Testis (tissue), 5 donors: ENCODE measurements at places on chromosomes 16 and 17.
A peak's percentile ranks its signal among the peaks of the same experiment; 100 is the strongest.

- no peaks in the 10 kb centered on the region for H3K27me3 ChIP-seq
- no peak for DNase-seq
- no peaks in the 10 kb centered on the region for H3K36me3 ChIP-seq
- no peaks in the 10 kb centered on the region for H3K4me1 ChIP-seq
- no peak overlapping the region for H3K4me3 ChIP-seq
- H3K27ac ChIP-seq: no peak overlapping the region
These were observed 118.1 kb downstream of the STXBP4 start for GRCh38 chr17:55086635-55087058.

GRCh38 chr17:78529251-78529650 is 47.9 kb downstream of the DNAH17 start:
- no peak overlapping the region for H3K27ac ChIP-seq
- no peak for DNase-seq
- H3K4me1 ChIP-seq: no peaks in the 10 kb centered on the region
- H3K36me3 ChIP-seq: no peaks in the 10 kb centered on the region
- H3K27me3 ChIP-seq: no peaks in the 10 kb centered on the region

GRCh38 chr17:41049110-41049509 is 2.0 kb upstream of the KRTAP2-1 start:
- no peak overlapping the region for H3K27ac ChIP-seq
- no peaks in the 10 kb centered on the region for H3K27me3 ChIP-seq
- no peaks in the 10 kb centered on the region for H3K36me3 ChIP-seq
- no peaks in the 10 kb centered on the region for H3K4me1 ChIP-seq
- no peak overlapping the region for H3K4me3 ChIP-seq

DNA sequence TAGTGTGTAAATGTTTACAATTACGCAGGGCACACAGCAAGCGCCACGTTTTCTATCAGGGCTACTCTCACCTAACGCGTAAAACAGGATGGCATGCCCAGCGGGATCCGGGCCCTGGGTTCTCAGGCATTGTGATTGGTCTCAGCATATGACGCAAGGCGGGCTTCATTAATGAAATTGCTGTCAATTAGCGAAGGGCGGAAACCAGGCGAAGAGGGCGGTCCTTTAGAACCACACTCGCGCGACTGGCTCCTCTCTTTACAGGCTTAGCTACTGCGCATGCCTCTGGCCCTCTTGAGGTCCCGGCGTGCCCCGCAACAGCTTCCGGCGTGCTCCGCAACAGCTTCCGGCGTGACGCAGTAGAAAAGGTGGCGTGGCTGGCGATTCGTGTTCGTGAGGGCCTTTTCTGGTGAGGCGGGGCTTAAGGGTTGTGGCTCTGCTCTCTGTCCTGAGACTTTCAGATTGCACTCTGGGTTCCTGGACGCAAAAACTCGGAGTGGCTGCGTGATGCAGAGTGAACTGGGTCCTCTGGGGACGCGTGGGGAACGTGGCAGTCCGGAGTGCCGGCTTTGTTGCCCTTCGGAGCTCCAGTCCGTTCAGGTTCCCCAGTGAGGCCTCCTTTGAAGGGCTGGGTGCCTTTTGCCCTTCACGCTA is 9.2 kb downstream of the OR2C1 start:
- peak overlapping the region; percentile 66 for H3K4me3 ChIP-seq
- DNase-seq: peak; percentile 97
- H3K27ac ChIP-seq: peak overlapping the region; percentile 83
- H3K36me3 ChIP-seq: no peaks in the 10 kb centered on the region
- H3K27me3 ChIP-seq: no peaks in the 10 kb centered on the region
- no peaks in the 10 kb centered on the region for H3K4me1 ChIP-seq

GRCh38 chr17:4590981-4591453 is 6.7 kb downstream of the SMTNL2 start:
- no peaks in the 10 kb centered on the region for H3K36me3 ChIP-seq
- H3K27me3 ChIP-seq: no peaks in the 10 kb centered on the region
- no peak overlapping the region for H3K4me3 ChIP-seq
- no peaks in the 10 kb centered on the region for H3K4me1 ChIP-seq
- DNase-seq: no peak

- H3K36me3 ChIP-seq: no peaks in the 10 kb centered on the region
- H3K4me3 ChIP-seq: no peak overlapping the region
- no peak for DNase-seq
- H3K4me1 ChIP-seq: no peaks in the 10 kb centered on the region
- no peaks in the 10 kb centered on the region for H3K27me3 ChIP-seq
These were observed 350.0 kb upstream of the ERCC4 start for GRCh38 chr16:13569986-13570385.

GRCh38 chr17:72122010-72122764 is 1.4 kb downstream of the SOX9 start:
- peak overlapping the region; percentile 66 for H3K27ac ChIP-seq
- peaks cover 3% of the 10 kb centered on the region for H3K4me1 ChIP-seq
- no peaks in the 10 kb centered on the region for H3K36me3 ChIP-seq
